ENCODE measurements at places on chromosomes 1 and 21.

DNA sequence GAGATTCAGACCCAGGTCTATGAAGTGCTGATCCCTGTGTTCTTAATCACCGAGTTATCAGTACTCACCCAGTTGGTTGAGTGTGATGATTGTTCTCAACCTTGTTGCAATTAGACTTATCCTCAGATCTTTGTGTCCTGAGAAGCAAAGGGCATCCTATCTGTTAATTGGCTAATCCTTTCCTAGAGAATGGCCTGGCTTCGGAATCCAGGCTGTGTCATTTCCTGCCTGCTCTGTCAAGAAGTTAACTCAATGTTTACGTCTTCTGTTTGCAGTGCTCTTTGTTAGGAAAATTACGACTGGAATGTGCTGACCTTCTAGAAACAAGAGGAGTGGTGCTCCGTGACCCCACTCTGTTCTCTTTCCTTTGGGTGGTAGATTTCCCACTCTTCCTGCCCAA lies 14.7 kb downstream of the GAS5 start:
- no peak for DNase-seq

- no peak for DNase-seq
Observed at GRCh38 chr1:12168451-12169160, 1.8 kb downstream of the TNFRSF1B start.

DNA sequence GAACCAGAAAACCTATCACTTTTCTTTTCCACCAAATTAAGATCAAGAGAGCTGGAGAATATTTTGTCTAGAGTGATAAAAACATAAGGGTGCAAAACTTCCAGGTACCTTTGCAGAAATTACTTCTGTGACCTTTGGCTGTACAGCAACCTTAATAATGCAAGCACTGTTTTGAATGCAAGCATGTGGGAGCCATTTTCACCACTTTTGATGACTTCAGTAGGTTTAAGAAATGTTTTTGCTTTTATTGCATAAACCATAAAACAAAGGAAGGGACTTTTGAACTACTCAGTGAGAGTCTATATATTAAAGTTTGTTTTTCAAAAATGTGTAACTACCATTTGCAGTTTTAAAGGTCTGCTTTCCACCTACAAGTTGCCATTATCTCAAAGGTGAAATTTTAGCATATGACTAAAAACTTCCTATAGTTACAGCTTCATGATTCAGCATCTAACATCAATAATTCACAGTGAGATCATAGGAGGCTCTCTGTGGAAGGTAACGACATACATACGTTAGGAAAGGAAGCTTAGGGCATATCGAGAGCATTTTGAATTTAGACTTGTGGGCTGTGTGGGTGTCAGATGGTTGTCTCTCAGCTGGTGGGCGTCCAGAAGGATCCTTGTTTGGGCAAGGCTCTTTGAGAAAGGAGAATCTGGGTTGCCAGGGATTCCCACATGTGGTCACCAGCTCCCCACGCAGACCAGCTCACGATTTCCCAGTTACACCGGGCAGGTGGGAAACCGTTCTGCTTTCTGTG lies 1.1 kb upstream of the GADD45A start:
- no peak for DNase-seq

GRCh38 chr21:10464975-10465374 lies 56.4 kb upstream of the TPTE start:
- DNase-seq: no peak

DNA sequence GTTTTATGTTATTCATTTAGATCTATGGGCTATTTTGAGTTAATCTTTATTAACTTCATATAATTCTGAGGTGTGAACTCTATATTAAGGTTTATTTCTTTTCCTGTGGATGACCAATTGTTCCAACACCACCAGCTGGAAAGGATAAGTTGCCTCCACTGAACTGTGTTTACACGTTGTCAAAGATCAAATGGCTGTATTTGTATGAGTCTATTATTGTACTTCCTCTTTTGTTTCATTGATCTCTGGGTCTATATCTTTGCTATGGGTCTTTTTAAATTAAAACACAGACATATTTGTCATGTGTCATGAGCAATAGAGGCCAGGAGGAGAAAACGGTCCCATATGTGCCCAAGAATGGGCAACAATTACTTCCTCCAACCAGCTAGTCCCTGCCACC lies 5.2 kb upstream of the MAB21L3 start:
- DNase-seq: no peak

GRCh38 chr1:228837032-228837431 lies 101.8 kb downstream of the RHOU start:
- DNase-seq: no peak

- DNase-seq: no peak
Observed at GRCh38 chr1:163844459-163844858, 522.7 kb downstream of the NUF2 start.

- no peak for DNase-seq
Observed at GRCh38 chr1:43256675-43257570, 12.9 kb upstream of the TMEM125 start.

- no peak for DNase-seq
Observed at GRCh38 chr1:24049733-24050132, 62.2 kb downstream of the MYOM3 start.

GRCh38 chr1:89529196-89529595 lies 4.6 kb downstream of the LRRC8B start:
- DNase-seq: no peak

DNA sequence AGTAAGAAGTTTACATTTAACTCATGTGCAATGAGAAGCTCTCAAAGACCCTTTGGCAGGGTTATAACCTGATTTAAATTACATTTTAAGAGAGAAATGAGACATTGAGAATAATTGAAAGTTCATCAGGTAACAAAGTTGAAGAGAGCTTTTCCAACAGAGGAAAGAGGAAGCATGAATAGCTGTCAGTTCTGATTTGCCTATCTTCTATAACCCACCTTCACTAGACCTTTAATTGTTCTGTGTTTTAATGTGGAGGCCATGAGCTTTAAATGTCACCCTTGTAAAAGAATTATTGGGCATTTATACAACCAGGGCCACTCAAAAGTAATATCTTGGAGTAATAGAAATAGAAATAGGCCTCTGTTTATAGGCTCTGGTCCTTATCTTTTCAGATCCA lies 9.3 kb upstream of the FCRL1 start:
- no peak for DNase-seq

DNA sequence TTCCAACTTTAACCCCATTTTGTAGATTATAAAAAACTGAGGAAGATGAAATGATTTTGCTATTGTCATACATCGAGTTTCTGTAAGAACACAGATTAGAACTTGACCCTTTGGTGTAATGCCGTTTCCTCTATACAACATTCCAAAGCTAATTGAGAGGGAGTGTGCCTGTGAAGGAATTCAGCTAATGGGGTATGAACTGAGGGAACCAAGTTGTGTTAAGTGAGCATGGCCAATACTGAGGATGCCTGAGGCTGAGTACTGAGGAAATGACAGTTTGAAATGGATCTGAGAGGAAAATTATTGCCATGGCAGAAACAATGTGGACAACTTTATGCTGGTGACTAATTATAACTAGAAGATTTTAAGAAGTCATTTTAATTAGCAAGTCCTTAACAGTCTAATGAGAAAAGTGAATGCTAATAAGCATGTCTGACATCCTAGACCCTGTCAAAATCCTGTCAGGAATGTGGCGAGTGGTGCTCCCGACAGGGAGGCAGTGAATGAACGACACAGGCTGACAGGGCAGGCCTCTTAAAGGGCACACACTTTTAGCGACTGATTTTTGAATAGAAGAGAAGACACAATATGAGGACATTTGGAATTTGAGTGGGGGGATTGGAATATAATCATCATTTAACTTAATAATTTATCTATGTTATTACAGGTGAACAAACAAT lies 262.5 kb downstream of the HLX start:
- no peak for DNase-seq

- peak; percentile 32 for DNase-seq
Observed at GRCh38 chr1:165117482-165117881, 239.0 kb downstream of the LMX1A start.

GRCh38 chr1:199073166-199073565 lies 434.3 kb downstream of the PTPRC start:
- no peak for DNase-seq

- DNase-seq: no peak
Observed at GRCh38 chr1:179310291-179310690, 16.7 kb downstream of the SOAT1 start.

- no peak for DNase-seq
Observed at GRCh38 chr1:93427656-93428055, 20.3 kb upstream of the FNBP1L start.
